SK-N-SH (cell line): ENCODE measurements at places on chromosomes 11 and 22.

- no peak for DNase-seq
Measured at GRCh38 chr11:127205688-127206217, 205.2 kb upstream of the KIRREL3 start.

DNA sequence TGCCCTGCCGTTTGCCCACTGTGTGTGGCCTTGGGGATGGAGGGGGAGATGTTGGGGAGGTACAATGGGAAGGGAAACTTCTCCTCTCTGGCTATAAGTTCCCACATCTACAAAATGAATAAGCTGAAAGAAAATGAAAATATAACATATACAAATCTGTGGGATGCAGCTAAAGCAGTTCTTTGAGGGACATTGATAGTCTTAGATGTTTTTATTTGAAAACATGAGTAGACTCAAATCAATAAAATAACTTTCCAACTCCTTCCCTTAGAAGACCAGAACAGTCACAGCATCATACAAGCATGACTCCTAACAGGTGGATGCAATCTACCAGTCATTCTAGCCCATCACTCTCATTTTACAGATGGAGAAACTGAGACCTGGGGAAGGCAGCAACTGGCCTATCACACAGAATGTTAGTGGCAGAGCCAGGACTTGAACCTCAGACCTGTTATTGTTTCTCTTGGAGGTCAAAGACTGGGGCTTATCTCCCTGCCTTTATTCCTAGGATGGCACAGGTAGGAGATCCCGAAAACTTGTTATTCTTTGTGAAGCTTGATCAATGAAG is 25.2 kb upstream of the CCDC86 start:
- no peak for DNase-seq

DNA sequence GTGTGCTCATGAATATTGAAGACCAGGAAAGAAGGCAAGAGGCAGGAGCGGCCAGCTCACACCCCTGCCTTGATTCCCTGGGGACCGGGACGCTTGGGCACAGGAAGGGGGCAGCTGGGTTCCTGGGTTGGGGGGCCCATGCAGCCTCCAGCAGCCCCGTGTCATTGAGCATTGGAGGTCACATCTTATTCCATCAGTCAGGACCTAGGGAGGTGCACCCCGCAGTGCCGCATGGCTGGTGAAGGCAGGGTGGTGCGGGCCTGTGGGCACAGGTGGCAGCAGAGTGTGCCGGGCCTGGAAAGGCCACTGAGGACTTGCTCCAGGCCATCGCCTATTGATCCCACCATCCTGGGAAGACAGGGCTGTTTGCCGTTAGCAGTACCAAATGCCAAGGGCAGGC is 116.3 kb upstream of the NECTIN1 start:
- no peak for DNase-seq

- no peak for DNase-seq
Measured at GRCh38 chr22:24696551-24697001, 77.9 kb downstream of the PIWIL3 start.

DNA sequence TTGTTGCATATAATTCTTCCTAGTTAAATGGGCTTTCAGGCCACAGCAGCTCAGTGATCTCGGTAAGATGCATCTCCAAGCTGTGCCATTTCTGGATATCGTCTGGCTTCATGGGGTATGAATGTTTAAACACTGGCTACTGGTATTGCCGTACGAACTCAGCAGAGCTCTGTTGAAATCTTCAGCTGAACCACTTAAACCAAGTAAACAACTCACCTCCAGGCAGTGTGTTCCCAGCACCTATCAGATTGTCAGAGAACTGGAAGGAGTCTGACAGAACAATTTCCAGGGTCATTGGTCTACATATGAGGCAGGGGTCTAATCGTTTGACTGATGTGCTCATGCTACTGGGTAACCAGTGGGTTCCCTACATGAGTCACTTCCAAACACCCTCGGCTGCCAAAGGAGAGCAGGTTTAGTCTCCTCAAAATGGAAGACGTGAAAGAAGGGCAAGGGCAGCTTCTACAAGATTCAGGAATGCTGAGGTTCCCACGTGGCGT is 93.2 kb upstream of the BMAL1 start:
- DNase-seq = no peak

DNA sequence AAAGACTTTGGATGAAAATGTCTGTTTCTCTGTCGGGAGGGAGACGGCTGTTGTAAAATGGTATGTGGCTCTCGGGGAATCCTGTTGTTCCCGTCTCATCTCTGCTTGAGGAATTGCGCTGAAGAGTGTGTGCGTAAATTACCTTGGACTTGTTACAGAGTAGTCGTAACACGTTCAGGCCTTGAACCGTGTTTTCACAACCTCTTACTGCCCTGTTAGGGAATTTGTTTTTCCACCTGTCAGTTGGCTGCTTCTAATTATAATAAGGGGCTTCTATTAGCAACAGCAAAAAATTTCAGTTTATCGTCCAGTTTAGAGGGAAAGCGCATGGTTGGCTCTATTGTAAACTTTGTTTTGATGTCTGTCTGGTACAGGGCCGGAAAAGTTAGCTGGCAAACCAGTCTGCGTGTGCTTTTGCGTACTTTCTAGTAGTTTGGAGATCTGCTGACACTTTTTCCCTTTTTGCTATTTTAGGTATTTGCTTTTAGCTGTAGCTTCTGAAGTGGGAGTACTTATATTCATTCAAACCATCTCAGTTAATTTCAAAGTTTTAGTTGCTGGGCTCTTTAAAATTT is 1.5 kb downstream of the HIPK3 start:
- DNase-seq = no peak

GRCh38 chr11:63951779-63952536 is 13.2 kb downstream of the NAA40 start:
- DNase-seq = no peak
